GDM1 (cell line): ENCODE measurements at places on chromosomes 6 and 20.
A peak's percentile ranks its signal among the peaks of the same experiment; 100 is the strongest.

DNA sequence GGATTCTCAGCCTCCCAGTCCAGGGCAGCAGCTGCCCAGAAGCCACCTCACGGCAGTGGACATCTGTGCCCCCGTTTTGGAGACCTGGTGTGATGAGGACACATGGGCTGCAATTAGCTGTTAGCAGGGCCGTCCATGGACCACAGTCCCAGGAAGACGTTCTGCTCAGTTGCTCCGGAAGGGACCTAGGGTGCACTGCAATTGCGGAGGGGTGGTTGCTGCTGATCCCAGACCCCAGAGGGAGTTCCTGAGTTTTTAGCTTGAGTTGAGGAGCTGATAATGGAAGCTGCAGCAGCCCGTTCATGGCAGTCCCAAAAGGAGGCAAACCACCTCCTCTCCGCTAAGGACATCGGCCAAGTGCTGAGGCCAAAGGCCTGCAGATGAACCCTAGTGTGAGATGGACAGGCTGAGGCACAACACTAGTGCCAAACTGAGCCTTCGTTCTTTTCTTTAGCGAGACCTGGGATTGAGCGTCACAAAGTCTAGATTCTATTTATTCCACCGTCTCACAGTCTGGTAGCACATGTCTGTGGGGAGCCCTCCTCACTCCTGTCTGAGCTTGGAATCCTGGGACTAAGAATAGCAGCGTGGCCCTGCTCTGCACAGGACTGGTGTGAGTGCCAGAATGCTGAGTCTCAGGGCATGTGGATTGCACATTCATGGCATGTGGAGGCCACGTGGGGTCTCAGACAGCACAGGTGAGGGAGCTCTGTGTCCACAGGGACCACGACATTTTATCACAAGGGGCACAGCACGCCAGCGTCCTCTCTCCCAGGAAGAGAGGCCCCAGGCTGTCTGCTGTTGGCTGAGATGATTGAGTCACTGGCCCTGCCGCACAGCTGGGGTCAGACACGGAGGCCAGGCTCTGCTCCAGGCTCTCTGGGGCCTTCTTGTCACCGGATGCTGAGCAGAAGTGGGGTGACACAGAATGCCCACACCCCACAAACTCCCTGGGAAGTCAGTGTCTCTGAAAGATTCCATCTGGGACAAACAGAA, 113.4 kb downstream of the PSMB1 start:
- DNase-seq: no peak

DNA sequence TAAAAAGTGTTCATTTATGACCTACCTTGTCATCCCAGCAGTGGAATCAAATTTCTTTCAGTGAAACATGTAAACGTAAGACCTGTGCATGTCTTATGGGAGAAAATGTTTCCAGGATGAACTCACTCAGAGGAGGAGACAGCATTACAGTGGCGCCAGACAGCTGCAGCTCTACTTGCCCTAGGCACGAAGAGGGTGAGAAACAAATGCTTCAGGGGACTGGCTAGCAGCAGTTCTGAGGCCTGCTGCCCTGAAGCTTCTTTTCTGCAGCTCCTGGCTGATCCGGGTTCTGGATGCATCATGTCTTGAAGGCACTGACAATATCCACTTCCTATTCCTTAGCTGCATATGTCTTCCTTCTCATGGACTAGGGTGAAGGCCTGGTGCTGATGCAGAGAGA, 120.2 kb downstream of the QRSL1 start:
- no peak for DNase-seq

DNA sequence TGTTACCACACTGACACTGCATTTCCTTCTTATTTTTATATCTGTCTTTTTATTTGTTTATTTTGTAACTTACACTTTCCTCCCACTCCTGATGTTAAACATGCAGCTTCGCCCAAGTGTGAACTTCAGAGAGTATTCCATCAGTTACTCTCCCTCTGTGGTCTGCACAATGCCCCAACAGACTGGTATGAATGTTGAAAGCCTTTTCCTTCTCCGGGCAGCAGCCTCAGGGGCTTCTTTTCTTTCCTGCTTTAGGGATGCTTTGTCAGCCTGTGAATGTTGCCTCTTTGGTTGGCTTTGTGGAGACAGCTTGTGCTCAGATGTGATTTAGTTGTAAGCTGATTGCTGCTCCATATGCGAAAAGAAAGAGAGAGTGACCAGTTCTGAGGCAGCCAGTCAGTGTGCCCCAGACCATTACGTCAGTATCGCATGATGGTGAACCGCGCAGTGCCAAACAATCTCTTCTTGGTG, 44.0 kb downstream of the SMPDL3A start:
- DNase-seq: no peak

- no peak for DNase-seq
Measured at GRCh38 chr6:35176301-35177024, 35.3 kb upstream of the TCP11 start.

GRCh38 chr20:46994341-46994740, 99.7 kb downstream of the EYA2 start:
- DNase-seq: no peak

DNA sequence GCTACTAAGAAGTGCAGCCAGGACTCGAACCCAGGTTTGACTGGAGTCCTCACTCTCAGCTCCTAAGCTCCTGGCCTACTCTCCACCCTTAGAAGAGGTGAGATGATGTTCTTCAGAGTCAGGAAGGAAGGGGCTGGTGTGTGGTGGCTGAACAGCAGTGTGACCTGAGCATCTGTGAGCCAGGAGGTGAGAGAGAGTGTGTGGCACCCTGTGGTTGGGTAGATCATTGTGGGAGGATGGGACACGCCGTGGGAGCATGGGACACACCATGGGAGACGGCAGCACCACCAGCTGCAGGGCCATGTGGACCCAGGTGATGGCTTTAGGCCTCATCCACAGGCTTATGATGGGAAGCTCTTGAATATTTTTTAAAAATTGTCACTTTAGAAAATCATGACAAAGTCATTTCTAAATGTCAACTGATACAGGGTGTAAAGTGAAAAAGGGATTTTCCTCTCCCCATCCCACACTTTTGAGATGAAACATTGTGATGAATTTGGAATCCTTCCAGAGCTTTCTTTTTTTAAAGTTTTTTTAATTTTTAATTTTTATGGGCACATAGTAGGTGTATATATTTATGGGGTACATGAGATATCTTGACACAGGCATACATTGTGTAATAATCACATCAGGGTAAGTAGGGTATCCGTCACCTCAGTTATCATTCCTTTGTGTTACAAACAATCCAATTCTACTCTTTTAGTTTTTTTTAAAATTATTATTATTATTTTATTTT, 31.6 kb downstream of the SRC start:
- DNase-seq: no peak

- DNase-seq: peak; percentile 83
Measured at GRCh38 chr6:87756858-87757257, 54.8 kb upstream of the AKIRIN2 start.

GRCh38 chr6:21915707-21916260, 322.2 kb downstream of the SOX4 start:
- no peak for DNase-seq

- no peak for DNase-seq
Measured at GRCh38 chr20:34302312-34302722, 838 bp downstream of the AHCY start.

DNA sequence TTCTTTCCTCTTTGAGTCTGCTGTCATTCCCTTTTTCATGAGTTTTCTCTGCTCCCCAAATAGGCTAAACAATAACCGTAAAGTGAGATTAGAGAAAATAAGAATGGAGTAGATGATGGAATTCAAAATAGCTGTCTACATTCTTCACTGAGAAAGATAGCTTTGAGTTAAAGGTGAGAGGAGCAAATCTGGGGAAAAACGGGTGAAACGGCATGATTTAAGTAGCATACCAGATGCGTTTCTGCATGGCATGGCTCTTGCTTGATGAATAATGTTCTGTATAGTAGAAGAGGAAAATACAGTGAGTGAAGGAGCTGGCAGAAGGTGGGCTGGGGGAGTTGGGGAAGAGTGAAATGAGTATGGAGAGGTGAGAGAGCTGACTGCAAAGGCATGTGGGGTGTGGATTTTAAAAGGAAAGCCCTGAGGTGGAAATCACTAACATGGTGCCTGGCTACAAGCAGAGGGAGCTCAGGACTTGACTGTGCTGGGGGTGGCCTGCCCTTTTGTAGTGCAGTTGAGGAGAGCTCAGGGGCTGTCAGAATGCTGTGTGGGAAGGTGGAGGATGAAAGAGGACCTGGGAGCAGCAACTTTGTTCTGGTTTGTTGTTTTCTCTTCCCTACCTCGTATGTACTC, 8.8 kb downstream of the BICRAL start:
- DNase-seq: no peak

DNA sequence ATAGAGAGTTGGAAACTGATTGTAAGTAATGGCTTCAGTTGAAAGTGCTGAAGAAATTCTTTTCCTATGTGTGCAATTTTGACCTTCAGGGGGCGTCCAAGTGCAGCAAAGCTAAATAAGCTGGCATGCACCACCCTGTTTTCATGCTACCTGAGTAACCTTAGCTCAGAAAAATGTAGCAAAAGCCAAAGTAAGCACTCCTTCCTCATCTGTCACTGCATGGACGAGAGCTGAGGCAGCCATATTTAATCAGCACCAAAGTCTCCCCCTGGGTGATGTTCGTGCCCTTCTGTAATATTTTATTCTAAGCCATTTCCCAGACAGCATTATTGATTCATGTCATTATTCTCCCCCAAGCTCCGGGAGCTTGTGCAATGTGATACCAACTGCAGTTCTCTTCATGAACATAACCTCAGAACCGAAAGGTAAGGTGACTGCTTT, 123.1 kb downstream of the RPS12 start:
- no peak for DNase-seq

GRCh38 chr6:157198425-157199279, 124.7 kb downstream of the TMEM242 start:
- DNase-seq: no peak

- DNase-seq: no peak
Measured at GRCh38 chr6:7088076-7088742, 19.6 kb upstream of the RREB1 start.

GRCh38 chr6:134004714-134005113, 47.7 kb downstream of the SLC2A12 start:
- DNase-seq: no peak

DNA sequence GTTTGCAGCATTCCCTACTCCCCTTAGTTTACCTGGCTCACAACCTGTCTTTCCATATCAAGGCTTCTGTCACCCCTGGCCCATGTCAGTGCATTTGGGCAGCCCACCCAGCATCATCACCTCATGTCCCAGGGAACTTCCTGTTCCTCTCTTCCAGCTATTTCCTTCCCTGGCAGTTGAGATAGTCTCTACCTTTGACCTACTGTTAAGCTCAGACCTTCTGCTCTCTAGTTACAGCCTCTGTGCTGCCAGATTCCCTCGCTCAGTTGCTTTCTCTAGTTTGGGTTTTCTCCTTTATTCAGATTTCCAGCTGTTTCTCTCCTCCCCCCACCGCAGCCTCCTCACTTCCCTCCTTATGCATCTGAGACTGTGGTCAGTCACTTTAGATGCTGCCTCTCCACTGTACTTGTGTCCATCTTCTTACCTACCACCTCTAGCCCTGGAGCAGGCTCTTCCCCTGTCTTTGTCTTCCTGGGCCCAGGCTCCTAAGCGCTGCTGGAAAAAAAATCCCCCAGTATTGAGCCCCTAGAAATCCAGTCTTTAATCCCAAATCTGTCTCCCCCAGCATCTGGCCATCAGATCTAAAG, 16.3 kb downstream of the PTPN1 start:
- DNase-seq: no peak

GRCh38 chr20:17273717-17274116, 46.9 kb downstream of the PCSK2 start:
- no peak for DNase-seq
